ENCODE measurements at places on chromosomes 3 and 15.

DNA sequence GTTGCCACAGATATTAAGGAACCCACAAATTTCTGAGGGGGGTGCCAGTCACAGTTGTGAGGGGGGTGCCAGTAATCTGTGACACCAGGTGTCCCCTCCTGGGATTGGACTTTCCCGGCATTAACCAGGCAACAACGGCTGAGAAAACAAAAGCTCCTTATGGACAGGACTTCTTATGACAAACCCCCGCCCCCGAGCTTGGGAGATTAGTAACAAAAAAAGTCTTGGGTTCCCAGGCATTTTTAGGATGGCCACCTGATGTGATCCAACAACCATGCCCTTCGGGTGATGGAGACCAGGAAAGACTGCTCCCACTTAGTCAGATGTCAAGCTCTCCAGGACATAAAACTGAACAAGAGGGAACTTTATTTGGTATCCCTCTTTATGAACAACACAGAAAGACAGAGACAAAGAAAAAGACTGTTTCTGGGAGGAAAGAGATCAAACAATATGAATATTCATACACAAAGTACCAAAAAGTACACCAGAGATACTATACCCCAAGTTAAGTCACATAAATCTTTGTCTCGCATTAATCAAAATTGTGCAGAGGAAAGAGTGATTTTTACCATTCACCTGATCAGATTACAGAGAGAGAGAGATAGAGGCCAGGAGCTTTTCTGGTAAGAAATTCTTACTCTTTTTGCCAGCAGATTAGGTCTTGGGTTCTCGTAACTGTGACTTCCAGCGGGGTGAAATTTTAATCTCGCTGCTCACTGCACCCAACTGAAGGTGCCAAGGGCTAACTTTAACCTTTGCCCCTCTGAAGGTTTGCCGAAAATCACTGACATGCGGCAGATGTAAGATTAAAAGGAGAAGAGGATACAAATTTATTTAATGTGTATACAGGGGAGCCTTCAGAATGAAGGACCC, 61.6 kb downstream of the OSTN start:
- DNase-seq: no peak

DNA sequence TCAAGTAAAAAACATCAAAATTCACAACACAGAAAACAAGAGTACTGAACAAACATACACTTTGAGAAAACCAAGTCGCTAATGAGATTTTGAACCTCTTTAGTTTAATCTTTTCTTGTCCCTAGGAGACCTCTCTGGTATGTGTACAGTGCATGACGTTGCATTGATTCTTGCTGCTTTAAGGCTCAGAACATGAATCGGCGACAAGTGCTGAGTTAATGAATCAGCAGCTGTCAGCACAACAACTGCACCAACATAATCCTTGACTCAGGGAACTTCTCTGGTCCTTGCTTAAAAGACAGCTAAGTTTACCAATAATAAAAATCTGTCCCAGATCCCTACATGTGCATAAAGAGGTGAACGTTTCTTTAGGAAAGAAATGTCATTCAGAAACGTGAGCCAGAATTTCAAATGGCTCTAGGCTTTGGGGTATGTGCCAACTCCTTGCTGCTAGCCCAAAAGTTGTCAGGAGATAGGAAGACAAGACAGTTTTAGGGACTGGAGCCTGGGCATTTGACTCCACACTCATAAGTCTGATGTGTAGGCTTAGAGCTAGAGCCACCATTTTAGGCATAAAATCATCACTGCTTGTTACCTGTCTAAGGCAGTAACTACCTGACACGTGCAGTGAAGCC, 86.9 kb downstream of the IL5RA start:
- no peak for DNase-seq

DNA sequence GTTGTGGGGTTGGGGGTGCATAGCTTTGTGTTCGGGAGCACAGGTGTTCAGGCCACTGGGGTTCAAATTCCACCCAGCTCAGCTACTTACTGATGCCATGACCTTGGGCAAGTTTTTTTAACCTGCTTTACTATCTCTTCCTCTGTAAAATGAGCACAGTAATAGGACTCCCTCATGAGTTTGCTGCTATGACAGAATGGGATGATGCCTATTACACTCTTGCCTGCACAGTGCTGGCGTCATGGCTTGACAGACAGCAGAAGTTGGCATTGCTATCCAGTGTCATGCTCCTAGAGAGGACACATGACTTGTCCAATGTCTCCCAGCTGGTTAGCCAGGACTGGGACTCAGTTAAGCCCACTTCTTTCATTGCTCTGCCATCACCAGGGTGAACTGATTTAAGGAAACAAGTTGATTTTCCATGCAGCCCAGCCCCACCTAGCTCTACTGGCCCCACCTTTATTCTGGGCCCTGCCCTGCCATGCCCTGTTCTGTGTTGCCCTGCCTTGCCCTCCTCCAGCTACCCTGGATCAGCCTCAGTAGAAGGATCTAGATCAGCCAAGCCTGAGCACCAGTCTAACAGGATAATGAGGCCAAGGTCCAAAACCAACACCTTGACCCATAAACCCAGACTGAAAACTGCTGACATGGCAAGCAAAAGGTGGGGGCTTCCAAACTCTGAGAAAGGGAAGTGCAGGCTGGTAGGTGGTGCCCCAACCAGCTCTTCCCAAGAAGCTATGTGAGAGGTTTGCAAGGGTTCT, 155.8 kb upstream of the ATP11B start:
- no peak for DNase-seq

DNA sequence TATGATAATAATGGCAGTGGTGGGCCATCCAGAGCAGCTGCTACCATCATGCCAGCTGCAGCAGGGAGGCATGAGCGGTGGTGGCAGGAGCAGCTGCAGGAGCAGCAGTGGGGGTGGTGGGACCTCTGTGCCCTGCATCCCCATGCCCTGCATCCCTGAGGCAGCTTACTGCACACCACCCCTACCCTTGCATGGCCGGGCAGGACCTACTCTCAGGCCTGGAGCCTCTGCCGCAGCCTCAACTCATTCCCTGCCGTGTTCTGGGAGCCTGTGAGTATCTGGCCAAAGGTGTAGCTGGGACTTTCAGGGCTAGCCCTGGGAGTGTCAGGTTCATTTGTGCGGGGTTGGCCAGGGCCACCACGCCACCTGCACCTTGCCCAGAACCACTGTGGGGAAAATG, 3.3 kb upstream of the XCR1 start:
- no peak for DNase-seq

DNA sequence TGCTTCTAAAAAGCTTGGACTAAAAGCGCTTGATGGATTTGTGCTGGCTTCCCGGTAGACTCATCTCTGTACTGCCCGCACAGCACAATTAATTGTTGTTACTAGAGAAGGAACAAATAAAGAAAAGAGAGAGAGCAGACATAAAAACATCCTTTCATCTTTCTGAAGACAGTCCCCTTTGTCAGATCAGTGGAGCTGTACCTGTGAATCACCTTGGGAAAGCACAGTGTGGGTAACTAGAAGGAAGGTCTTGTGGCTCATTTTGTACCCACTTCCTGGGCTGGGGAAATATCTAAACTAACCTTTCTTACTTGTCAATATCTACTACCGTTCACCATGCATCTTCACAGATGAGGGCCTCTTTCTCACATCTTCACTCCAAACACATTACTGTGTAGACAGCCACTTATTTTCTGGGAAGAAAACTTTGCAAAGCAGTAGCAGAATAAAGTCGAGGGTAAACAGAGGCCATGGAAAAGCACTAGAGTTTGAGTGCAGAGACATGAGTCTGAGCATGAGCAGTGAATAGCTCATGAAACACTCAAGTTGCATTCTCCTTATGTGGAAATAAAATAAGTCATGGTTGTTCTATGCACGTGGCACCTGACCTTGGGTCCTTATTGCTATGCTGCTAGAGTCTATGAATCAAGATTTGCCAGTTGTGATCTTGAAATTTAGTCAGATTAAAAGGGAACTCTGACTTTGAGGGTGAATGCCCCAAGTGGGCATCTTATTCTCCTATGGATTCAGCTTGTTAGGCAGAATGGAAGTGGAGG, 169.3 kb downstream of the LPP start:
- no peak for DNase-seq

All from ELR (cell line).